ENCODE measurements at places on chromosomes 2 and 18.

DNA sequence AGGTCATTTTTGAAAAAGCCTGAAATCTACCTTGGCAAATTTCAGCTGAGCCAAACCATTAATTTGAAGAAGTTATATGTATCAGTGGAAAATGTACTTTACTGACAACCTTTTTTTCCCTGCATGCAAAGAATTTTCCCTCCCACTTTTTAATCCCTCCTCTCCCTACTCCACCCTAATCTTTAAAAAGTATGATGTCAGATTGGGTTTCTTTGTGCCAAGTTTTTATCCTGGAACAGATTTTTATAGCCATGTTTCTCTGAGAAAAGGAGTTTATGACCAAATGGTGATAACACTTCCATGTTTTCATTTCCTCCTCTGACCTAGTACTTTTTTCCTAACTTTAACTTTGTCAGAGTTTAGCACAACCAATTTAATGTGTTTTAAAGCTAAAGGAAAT is 250.3 kb upstream of the FOSL2 start:
- peak; percentile 21 for DNase-seq

- DNase-seq = peak; percentile 51
Measured at GRCh38 chr18:45775241-45775676, 50.2 kb upstream of the SIGLEC15 start.

DNA sequence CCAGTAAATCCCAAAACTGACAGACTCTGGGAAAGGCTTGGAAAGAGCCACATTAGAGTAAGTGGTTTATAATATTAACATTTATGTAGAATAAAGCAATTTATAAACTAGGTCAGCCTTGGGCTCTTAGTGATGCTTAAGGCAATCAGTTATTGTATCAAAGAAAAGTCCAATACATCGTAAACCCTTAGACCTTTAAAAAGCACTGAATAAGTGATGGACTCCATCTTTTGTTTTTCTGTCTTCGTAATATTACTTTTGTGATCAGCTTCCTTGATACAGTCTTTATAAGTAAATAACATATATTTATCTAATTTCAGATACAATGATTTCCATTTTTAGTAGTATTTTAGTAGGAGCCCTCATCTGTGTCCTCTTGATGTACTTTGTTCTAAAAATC is 28.7 kb downstream of the DDX1 start:
- no peak for DNase-seq

GRCh38 chr18:27645929-27646328 is 460.8 kb upstream of the CHST9 start:
- DNase-seq = peak; percentile 9
